ENCODE measurements at places on chromosomes 6 and 20.

GRCh38 chr6:170172392-170172791 lies 118.5 kb downstream of the DLL1 start:
- DNase-seq: no peak

DNA sequence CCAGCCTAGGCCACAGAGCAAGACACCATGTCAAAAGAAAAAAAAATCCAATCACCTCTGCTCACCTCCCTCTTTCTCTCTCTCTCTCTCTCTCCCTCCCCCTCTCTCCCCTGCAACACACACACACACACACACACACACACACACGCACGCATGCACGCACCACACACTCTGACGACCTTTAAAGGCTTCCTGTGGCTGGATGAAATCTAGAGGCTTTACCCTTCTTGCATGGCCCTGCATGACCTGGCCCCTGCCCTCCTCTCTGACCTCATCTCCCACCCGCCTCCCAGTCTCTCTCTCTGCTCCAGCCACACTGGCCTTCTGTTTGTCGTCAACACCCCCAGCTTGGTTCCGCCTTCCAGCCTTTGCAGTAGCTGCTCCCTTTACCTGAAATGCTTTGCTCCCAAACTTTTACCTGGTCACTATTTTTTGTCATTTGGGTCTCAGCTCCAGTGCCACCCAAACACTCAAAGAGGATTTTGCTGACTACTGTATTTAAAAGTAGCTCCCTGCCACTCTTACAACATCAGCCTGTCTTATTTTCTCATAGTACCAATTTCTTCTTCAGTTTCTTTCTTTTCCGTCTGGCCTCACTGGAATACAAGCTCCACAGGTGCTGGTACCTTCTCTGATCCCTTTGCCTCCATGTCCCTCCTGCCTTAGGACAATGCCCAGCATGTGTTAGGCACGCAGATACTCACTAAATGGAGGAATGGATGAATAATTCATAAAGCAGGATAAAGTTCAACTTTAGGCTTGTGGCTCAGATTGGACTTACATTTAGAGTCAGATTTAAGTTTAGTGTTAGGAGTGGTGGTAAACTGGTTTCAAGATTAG lies 4.3 kb upstream of the LTA start:
- no peak for DNase-seq

DNA sequence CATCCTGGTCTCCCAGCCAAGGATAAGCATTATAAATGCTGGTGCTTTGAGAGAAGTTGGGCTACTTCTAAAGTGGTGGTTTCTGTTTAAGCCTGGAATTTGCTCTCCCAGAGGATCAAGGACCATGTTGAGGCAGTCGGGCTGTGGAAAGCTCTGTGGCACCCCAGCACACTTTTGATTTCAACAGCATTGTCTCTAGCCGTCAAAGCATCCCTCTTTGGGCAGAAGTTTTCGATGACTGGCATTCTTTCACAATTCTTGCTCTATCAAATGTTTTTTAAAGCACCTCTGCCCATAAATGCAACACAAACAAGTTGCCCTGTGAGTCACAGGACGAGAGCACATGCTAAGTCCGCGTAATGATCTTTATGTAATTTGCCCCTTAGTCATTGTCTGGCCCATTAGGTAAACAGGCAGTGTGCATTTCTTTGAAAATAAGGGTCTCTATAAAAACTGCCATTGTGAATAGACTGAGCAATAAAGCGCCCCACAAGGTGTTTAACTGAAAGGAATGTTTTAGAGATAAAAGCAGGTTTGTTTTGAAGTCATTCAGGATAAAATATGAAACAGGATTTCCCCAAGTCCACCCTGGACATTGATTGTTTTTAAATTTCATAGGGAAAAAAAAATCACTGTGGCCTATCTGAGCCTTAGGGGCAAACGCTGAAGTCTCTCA lies 44.7 kb upstream of the FOXQ1 start:
- no peak for DNase-seq

- DNase-seq: no peak
These were observed 161.1 kb upstream of the CARMIL1 start for GRCh38 chr6:25118038-25118437.

DNA sequence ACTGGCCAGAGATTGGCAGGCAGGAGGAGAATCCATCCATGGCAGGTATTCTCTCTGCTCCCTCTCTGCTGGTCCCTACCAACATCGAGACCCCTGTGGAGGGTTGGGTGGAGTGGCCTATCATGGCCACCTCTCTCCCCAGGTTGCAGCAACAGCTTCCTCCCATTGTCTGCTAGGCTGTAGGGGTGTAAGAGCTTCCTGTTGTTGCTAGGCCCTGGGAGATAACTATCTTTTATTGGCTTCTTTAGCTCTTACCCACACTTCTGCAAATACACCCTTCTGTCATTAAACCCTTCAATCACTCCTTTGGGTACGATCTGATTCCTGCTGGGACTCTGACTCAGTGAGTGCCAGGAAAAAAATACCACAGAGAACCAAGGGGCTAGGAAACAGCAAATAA lies 66.6 kb upstream of the FAM184A start:
- DNase-seq: no peak

- DNase-seq: no peak
These were observed 290.1 kb downstream of the BMP7 start for GRCh38 chr20:56976336-56976735.

DNA sequence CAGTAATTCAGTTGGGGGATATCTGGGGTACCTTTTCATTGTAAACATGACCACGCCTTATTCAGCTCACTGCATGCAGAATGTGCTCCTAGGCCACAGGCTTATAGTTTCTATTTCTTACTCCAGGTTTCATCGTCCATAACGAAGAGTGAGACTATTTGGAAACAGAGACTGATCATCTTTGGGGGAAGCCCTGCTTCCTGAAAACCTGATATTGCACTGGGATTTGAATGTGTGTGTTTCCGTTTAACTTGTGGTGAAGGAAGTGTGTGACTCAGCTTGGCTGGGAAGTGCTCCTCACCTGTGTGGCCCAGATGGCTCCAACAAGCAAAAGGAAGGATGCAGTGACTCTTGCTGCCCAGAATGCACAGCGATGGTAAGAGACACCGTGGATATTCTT lies 19.6 kb upstream of the LTV1 start:
- no peak for DNase-seq
